ENCODE measurements at places on chromosomes 4 and X. TPM values are rescaled to one million over a fixed set of nuclear protein-coding genes. Genes with fewer than 3 reads are reported as not detected.

GRCh38 chrX:50567636-50568035, 97.0 kb upstream of the DGKK start:
- H3K4me3 ChIP-seq, result no peak overlapping the region
- DNase-seq, result no peak
- no peaks in the 10 kb centered on the region for H3K27me3 ChIP-seq
- peaks cover 6% of the 10 kb centered on the region for H3K4me1 ChIP-seq

DNA sequence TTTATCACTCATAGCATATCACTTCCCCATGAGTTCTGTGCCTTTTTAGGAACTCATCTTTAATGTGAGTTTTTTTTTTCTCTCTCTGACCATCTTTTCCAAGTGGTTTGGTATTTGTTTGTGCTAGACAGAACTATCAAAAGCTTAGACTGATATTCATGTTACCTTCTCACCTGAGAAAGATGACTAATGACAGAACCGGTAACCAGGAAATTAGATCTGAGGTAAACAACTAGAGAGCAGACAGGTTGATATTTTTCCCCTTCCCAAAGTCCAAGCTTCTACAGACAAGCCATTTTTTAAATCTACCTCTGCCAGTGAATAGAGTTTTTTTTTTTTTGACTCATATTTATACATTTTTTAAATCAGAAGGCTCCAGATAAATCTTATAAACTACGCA, 17.0 kb upstream of the SRD5A3 start:
- peaks cover 4% of the 10 kb centered on the region for H3K36me3 ChIP-seq
- H3K27ac ChIP-seq, result no peak overlapping the region
- no peak for DNase-seq
- no peaks in the 10 kb centered on the region for H3K4me1 ChIP-seq

- no peak for DNase-seq
- H3K4me1 ChIP-seq, result no peaks in the 10 kb centered on the region
- H3K27me3 ChIP-seq, result no peaks in the 10 kb centered on the region
- H3K4me3 ChIP-seq, result no peak overlapping the region
Measured at GRCh38 chr4:38967260-38968095, 64.7 kb downstream of the TMEM156 start.

DNA sequence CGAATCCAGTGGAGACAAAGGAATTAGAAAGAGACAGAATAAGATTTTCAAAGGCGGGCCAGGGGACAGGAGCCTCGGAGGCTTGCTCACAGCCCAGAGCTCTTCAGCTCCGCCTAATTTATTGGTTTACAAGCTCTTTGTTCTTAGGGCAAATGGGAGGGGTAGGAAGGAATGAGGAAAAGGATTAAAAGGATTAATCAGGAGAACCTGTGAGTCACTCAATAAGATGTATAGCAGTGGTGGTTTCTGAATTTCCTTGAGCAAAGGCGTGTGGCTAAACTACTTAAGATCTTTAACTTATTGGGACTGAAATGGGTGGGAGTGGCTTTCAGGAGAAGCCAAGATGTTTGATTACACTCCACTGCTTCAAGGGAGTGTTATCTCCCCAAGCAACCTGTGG, 456.0 kb upstream of the SPANXN1 start:
- H3K27ac ChIP-seq, result no peak overlapping the region
- no peaks in the 10 kb centered on the region for H3K4me1 ChIP-seq
- H3K36me3 ChIP-seq, result no peaks in the 10 kb centered on the region
- no peak for DNase-seq

Gene SSX1
- total RNA-seq, result not detected

DNA sequence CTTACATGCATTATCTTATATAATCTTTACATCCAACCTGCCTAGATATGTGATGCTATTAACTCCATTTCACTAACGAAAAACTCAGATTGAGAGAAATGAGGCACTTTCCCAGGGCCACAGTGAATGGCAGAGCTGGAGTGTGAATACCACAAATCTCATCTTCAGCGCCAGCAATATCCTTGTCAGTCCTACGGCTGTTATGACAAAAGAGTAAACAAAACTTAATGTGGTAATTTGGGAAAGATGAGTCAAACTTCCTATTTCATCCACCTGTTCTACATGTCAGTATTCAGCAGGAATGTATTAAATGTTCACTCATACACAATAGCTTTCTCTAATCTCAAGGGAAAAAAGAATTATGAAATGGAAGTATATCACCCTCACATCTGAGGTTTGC, 56.9 kb downstream of the FAT1 start:
- H3K36me3 ChIP-seq, result peaks cover 5% of the 10 kb centered on the region
- no peak overlapping the region for H3K27ac ChIP-seq
- no peaks in the 10 kb centered on the region for H3K27me3 ChIP-seq
- no peak overlapping the region for H3K4me3 ChIP-seq

All from glutamatergic neuron (in vitro differentiated cells).